Hematopoietic multipotent progenitor cell treated with erythropoietin and hydrocortisone succinate and interleukin-3 and kit ligand, for 4 days (in vitro differentiated cells): ENCODE measurements at places on chromosomes 2 and 18.

- DNase-seq, result no peak
Observed at GRCh38 chr2:180933332-180933731, 47.1 kb upstream of the UBE2E3 start.

DNA sequence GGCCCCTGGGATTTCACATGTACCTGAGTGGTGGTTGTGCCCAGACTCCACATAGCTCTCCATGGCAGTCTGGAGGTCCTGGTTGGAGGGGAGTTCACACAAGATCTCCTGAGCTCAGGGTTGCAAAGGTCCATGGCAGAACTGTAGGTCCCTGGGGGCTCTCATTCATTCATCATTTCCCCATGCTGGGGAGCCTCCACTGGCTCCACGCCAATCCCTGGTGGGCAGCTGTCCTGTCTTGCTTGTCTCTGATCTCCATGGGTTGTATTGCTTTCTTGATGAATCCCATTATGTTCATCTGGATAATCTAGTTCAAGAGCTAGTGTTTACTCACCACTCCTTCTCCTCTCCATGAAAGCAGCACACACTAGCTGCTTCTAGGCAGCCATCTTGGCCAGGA, 42.4 kb downstream of the ZSWIM2 start:
- DNase-seq, result no peak

- no peak for DNase-seq
Observed at GRCh38 chr2:135817951-135818350, 19.0 kb downstream of the LCT start.

GRCh38 chr2:52117299-52117698, 1085.4 kb upstream of the NRXN1 start:
- no peak for DNase-seq

DNA sequence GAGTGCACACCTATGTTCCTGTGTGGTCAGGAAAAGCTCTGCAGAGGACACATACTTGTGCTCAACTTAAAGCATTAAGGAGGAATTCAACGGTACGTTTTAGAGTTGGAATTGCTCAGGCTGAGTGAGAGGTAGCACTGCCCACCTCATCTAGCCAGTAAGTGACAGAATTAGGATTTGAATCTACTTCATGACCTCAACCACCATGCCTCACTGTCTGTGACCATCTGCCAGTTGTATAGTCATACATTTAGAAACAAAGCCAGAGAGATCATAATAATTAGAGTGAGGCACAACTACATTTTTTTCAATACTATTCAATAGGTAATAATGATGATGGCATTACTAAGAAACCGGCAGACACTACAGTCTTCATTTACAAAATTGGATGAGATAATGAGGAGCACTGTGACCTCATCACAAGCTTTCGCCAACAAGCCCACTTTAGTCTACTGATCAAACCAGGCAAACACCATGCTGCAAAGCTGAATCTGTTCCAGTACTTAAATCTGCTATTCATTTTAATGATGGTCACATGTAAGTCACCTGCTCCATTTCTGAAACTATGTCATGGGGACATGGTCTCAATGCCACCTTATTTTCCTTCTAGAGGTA, 1018.4 kb downstream of the TMEM182 start:
- no peak for DNase-seq

GRCh38 chr2:214088536-214088935, 322.3 kb upstream of the VWC2L start:
- no peak for DNase-seq

GRCh38 chr2:224861266-224861665, 145.1 kb upstream of the CCDC195 start:
- DNase-seq, result no peak

DNA sequence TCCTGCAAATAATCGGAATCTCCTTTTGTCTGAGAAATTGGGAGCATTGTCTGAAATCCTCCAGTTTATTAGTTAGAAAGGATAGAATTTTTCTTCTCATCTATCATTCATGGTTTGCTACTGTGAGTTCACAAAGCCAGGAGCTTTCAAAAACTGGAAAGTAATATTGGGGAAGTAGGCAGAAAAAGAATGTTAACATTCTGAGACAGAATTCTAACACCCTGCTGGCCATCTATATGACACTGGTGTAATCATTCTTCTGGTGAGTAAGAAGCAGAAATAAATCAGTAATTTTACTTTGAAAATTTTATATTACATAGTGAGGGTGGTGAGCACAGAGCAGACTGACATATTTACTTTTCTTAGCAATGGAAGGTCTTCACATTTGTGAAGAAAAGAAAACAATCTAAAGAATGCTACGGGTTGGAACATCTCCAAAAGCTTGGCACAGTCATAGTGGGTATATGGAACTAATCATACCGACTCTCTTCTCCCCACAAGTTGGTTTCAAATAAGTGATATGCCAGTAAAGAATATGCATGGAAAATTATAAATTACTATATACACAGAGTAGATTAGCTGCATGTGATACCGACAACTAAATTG, 344.9 kb downstream of the LPIN1 start:
- no peak for DNase-seq

GRCh38 chr2:65997961-65998360, 437.0 kb upstream of the MEIS1 start:
- no peak for DNase-seq

- no peak for DNase-seq
Observed at GRCh38 chr2:118909191-118909590, 32.8 kb upstream of the MARCO start.

GRCh38 chr2:188415754-188416083, 124.0 kb downstream of the GULP1 start:
- no peak for DNase-seq

GRCh38 chr2:8577573-8577972, 104.3 kb upstream of the ID2 start:
- no peak for DNase-seq

GRCh38 chr18:48662011-48662661, 123.3 kb downstream of the CTIF start:
- DNase-seq, result peak; percentile 85
